GM12878 (cell line): ENCODE measurements at places on chromosomes 5 and 9.

- no peak for DNase-seq
- no peaks in the 10 kb centered on the region for H3K36me3 ChIP-seq
- H3K27me3 ChIP-seq, result no peaks in the 10 kb centered on the region
- H3K4me1 ChIP-seq, result no peaks in the 10 kb centered on the region
- H3K27ac ChIP-seq, result no peak overlapping the region
Measured at GRCh38 chr9:3977614-3978112, 322.2 kb downstream of the GLIS3 start.

DNA sequence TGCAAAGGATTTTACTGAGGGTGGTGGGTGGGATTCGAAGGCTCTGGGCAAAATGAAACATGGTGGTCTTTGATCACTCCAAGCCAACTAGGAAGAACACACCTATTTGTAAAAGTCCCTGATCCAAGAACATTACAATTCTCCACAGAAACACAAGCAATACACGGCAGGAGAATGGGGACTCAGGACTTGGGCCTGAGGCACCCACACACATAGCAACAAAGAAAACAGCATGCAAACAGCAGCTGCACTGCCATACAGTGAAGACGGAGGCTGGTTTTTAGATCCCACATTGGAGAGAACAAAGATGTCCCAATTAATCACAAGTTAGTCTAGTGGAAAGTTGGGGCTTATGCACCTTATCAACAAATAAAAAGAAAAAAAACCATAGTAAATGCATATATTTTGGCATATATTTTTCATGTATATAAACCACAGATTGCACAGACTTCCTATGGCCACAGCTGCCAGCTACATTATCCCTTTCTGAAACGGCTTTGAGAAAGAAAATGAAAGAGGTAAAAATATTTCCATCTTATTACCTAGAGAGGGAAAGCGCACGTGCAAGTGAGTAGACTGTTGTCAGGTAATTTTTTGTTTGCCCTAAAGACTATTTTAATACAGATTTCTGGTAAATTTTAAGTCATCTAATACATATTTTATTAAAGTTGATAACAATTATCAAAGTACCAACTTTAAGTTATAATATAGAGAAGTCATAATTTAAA lies 410.9 kb downstream of the BNC2 start:
- peak overlapping the region; percentile 29 for H3K27ac ChIP-seq
- H3K4me3 ChIP-seq, result no peak overlapping the region
- no peaks in the 10 kb centered on the region for H3K27me3 ChIP-seq
- H3K36me3 ChIP-seq, result no peaks in the 10 kb centered on the region
- H3K4me1 ChIP-seq, result peaks cover 8% of the 10 kb centered on the region; the same call in 1 of the 2 replicates

DNA sequence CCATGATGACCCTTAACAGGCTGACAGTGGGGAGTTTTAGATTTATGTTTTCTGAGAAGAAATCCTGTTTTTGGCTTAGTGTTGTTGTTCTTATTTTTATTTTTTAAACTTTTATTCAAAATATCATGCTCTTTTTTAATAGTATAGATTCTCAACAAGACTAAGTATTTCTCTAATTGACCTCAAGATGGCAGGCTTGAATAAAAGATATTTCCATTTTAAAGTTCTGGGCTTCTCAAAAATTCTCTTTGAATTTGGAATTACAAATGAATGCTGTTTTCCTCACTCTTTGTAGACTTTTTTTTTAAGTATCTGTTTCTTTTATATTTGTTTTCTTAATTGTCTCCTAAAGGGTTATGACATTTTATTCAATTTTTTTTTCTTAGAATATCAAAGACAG lies 50.0 kb upstream of the SH3GL2 start:
- H3K27ac ChIP-seq, result no peak overlapping the region
- H3K4me1 ChIP-seq, result no peaks in the 10 kb centered on the region
- no peaks in the 10 kb centered on the region; the same call in 1 of the 2 replicates for H3K27me3 ChIP-seq
- DNase-seq, result no peak
- no peak overlapping the region for H3K4me3 ChIP-seq

GRCh38 chr9:91348191-91348807 lies 13.4 kb downstream of the AUH start:
- no peak for DNase-seq
- H3K27me3 ChIP-seq, result no peaks in the 10 kb centered on the region
- H3K4me1 ChIP-seq, result no peaks in the 10 kb centered on the region
- peaks cover 2% of the 10 kb centered on the region; the same call in 1 of the 2 replicates for H3K36me3 ChIP-seq
- no peak overlapping the region for H3K27ac ChIP-seq

DNA sequence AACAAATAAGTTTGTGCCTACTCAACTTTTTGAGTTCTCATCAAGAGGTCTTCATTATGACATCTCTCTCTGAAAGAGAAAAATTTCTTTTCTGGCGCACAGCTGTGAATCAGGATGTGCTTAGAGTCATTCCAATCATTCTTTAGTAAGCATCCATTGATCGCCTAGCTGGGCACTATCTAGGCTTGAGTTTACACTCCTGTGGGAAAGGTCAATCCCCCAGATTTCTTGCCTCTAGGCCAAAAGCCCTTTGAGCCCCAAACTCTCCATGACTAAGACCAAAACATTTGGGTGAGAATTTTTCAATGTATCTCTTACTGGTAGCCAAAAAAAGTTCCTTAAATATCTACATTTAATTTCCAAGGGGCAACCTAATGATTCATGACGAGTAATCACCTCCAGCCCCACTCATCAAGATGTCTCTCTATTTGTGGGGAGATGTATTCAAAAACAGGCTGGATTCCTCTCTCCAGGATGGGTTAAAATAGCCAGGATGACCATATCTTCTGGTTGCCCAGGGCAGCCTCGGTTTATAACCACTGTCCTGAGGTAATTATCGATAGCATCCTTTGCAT lies 101.7 kb downstream of the GNA14 start:
- H3K4me1 ChIP-seq, result no peaks in the 10 kb centered on the region
- H3K36me3 ChIP-seq, result no peaks in the 10 kb centered on the region
- H3K27me3 ChIP-seq, result no peaks in the 10 kb centered on the region
- DNase-seq, result no peak
- no peak overlapping the region for H3K4me3 ChIP-seq
- no peak overlapping the region for H3K27ac ChIP-seq

DNA sequence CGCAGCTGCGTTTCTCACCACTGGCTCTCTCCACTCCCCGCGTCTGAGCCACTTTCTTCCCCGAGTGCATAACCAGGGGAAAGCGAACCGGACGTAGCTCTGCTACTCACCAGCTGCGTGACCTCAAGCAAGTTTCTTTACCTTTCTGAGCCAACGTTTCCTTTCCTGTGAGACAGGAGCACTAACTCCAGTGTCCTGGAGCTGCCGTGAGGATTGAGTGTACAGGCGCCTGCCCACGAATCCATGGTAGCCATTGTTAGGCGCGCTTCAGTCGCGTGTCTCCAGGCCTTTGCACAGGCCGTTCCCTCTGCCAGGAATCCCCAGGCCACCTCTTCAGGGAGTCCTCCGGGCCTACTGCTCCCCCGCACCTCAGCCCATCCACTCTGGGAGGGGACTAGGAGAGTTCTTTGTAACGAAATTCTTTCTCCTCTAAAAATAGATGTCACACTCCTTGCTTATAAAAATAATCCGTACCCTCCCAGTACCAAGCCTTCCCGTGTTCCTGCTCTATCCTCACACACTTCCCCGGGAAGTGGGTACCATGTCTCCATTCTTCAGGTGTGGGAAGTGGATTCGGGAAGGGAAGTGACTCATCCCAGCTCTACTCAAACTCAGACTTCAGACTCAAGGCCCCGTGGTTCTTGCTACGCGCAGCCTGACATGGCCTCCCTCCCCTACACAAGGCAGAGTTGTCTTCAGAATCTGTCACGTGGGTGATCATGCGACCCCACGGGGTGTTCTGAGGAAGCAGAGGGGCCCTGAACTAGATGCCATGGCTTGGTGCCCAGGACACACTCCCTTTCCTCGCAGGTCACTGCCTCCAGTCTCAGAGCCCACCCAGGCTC lies 16.1 kb upstream of the CRB2 start:
- H3K27ac ChIP-seq, result peak overlapping the region; percentile 99
- H3K4me3 ChIP-seq, result peak overlapping the region; percentile 60
- peak; percentile 78 for DNase-seq
- H3K27me3 ChIP-seq, result no peaks in the 10 kb centered on the region
- H3K36me3 ChIP-seq, result no peaks in the 10 kb centered on the region
- peaks cover 95% of the 10 kb centered on the region for H3K4me1 ChIP-seq

DNA sequence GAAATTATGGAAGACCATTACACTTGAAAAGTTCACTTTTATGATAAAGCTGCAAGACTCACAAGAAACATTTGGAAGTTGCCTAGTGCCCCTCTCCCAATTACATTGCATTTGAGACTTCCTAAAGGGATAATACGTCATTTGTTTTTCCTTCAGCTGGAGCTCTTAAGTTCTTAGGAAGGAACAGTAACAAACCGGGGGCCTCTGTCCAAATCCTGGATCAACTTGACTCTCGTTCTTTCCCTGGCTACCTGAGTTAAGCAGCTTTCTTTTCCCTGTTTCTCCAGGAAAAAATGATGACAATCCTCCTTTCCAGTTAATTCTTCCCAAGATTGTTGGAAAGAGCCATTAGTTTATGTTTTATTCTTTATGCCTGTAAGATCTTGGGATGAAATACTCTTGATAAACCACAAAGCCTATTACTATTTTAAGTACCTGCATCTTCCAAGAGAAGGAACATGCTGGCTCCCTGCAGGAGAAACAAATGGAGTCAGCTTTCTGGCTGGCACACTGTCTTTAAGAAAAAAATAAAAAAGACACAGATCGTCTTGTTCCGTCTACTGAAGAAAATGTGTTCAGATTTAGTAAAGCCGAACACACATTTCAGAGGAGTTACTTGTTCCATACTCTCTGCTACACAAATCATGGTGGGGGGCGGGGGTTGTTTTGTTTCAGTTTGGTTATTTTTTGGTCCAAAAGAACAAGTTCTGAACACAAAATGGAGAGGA lies 297.9 kb downstream of the EFNA5 start:
- no peaks in the 10 kb centered on the region for H3K36me3 ChIP-seq
- DNase-seq, result no peak
- no peaks in the 10 kb centered on the region for H3K27me3 ChIP-seq
- no peak overlapping the region for H3K4me3 ChIP-seq

GRCh38 chr9:128588581-128589233 lies 36.3 kb downstream of the SPTAN1 start:
- no peaks in the 10 kb centered on the region for H3K27me3 ChIP-seq
- no peak overlapping the region for H3K27ac ChIP-seq
- H3K4me3 ChIP-seq, result no peak overlapping the region
- peaks cover 20% of the 10 kb centered on the region; the same call in 1 of the 2 replicates for H3K36me3 ChIP-seq
- H3K4me1 ChIP-seq, result no peaks in the 10 kb centered on the region

DNA sequence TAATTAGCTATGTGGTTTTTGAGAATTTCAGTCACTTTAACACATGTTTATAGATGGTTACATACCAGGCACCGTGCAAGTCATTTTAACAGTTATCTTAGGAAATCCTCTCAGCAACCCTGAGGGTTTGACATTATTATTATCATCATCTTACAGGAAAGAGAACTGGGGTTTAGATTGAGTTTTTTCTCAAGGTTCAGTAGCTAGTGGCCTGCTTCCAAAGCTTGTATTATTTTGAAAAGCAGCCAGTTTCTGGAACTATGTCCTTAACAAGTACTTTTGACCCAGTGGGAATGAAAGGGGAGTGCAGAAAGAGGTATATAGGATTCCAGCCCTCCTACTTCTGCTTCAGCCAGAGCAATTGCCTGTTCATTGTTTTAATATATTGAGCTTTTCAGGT lies 157.5 kb downstream of the COMMD10 start:
- no peak overlapping the region for H3K27ac ChIP-seq
- H3K36me3 ChIP-seq, result no peaks in the 10 kb centered on the region
- no peak for DNase-seq
- H3K4me1 ChIP-seq, result no peaks in the 10 kb centered on the region
- no peaks in the 10 kb centered on the region for H3K27me3 ChIP-seq
- no peak overlapping the region for H3K4me3 ChIP-seq

DNA sequence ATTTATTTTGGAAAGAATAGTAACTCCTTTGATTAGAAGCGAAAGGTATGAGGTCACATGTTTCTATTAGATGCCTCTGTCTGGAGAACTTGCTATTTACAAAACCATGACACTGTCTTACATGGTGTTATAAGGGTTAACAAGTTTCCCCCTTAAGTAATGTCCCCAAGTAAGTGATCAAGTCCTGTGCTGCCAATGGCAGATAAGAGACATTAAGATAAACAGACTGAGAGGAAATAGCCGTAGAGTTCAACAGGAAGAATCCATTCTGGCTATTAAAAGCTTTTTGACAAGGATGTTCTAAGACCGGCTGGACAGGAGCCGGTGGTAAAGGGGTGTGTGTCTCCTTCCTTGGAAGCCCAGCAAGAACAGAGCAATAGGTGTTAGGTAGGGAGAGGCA lies 257.5 kb downstream of the GADD45G start:
- H3K4me1 ChIP-seq, result no peaks in the 10 kb centered on the region
- H3K27ac ChIP-seq, result no peak overlapping the region
- no peak for DNase-seq
- H3K4me3 ChIP-seq, result no peak overlapping the region
- no peaks in the 10 kb centered on the region for H3K36me3 ChIP-seq
- H3K27me3 ChIP-seq, result no peaks in the 10 kb centered on the region; the same call in 1 of the 2 replicates

DNA sequence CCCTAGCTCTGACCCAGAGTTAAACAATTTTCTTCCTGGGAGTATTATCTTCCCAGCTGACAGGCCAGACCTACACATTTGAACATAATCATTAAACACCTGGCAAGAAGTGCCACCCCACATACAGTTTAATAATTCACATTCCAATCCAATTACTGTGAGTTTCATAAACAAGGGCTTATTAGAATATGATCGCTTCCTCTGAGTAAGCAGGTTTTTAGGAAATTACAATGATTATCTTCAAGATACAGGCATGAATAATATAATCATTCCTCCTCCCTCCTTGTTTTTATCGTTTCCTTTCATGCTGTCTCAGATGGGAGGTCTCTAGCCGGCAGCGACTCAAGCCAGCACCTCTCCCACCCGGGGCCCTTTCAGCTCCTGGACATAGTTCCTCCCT lies 15.8 kb upstream of the KIF4B start:
- no peak overlapping the region for H3K27ac ChIP-seq
- H3K4me1 ChIP-seq, result no peaks in the 10 kb centered on the region
- no peak for DNase-seq
- no peaks in the 10 kb centered on the region for H3K36me3 ChIP-seq
- H3K4me3 ChIP-seq, result no peak overlapping the region

DNA sequence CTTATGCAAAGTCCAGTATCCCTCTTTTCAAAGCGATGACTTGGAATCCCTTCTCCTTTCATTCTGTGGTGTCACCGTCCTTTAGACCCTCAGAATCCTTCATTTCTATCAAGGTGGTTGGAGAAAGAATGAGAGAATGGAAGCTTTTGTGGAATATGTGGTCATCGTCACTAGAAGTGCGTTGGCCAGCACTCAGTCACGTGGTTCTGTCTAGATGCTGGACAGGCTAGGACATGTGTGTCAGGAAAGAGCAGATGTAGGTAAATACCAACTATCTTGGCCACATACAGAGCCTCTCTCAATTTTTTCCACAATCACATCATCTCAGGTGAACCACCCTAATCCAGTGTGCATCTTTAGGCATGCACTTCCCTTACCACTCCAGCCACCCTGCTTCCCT lies 206.0 kb downstream of the ARRDC3 start:
- H3K27ac ChIP-seq, result no peak overlapping the region
- no peaks in the 10 kb centered on the region for H3K27me3 ChIP-seq
- H3K4me3 ChIP-seq, result no peak overlapping the region
